Posterior vena cava (tissue), 2 donors: ENCODE measurements at places on chromosomes 7 and 10.

GRCh38 chr10:79241990-79242619 lies 105.2 kb upstream of the PPIF start:
- peak; percentile 92 for DNase-seq

- DNase-seq: no peak
These were observed 89.7 kb upstream of the PRKAR2B start for GRCh38 chr7:106954840-106955239.

- peak; percentile 14 for DNase-seq
These were observed 73.8 kb downstream of the OAT start for GRCh38 chr10:124344931-124345330.

DNA sequence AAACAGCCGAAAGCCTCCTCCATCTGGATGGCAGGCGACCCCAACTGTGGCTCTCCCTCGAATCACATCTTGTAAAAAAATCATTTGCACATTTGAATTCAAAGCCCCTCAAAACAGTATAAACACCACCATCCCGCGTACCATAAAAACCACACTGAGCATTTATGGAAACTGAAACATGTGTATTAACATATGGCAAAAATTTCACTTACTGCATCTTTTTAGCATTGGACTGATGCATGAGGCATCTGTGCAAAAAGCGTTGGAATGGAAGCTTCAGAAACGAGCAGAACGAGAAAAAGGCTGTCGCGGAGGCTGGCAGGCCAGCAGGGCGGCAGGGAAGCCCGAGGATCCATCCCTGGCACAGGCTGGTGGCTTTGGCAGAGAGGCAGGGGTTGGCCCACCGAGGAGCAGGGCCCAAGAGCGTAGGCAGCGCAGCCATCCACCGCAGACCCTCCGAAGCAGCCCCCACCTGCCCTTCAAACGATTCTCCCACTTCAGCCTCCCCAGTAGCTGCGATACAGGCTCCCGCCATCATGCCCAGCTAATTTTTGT lies 39.3 kb upstream of the CUX1 start:
- no peak for DNase-seq

DNA sequence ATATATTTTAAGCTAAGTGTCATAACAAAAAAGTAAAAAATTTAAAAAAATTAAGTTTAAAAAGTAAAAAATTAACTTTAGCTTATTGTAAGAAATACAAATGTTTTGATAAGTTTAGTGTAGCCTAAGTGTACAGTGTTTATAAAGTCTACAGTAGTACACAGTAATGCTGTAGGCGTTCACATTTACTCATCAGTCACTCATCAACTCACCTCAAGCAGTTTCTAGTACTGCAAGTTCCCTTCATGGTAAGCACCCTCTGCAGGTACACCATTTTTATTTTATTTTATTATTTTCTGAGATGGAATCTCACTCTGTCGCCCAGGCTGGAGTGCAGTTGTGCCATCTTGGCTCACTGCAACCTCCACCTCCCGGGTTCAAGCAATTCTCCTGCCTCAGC lies 316.0 kb downstream of the FGFR2 start:
- DNase-seq: no peak

DNA sequence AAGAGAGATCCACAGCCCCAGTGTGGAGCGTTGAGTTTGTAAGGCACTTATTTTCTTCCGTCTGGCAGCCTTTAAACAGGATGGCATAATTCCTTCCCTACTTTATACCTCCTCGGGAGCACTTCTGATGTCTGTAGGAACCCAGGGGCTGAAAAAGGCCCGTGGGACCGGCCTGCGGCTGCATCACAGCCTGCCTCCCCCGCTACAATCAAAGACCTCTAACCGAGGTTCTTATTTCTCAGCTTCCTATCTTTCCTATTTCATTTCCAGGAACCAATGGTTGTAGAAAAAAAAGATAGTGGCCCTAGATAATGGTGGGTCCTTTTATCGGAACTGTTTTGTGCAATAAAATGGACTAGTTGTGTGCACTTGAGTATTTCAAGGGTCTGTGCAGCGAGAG lies 4.1 kb upstream of the CTBP2 start:
- no peak for DNase-seq
